NCI-H1092 treated with DMSO at 0.1 percent for 48 hours (cell line): ENCODE measurements at places on chromosomes 7 and 10.

GRCh38 chr7:41110186-41110585, 592.7 kb downstream of the INHBA start:
- no peak for DNase-seq

DNA sequence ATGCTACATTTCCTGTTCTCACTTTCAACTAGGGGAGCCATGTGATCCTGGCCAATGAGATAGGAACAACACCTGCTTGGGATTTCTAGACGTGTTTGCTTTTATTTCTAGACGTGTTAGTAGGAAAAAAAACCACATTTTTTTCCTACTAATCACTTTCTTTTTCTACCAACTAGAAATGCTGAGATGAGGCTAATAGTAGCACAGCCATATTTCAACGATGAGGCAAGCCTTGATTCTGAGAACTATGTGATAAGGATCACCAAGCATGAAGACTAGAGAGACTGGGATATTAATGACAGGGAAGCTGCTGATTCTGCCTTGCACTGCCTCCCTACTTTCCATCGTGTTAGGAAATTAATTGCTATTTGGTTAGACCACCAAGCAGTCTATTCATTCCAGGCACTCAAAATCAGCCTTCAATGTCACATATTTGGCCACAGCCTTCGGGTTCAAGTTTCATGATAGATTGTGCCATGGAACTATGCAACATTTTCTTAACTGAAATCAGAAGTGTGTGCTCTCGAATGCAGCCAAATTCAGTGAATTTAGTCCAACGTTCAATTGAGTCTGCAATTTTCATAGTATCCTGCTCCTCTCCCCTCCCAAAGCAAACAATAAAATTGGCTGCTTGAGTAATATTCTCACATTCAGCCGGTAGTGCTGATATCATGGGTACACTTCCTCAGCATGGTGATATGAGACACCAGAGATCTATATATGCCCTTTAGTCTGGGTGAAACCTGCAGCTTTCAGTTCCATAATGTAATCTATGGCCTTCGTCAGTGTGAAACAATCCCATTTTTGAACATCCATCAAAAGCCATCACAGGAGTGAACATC, 98.1 kb downstream of the GPR37 start:
- no peak for DNase-seq

DNA sequence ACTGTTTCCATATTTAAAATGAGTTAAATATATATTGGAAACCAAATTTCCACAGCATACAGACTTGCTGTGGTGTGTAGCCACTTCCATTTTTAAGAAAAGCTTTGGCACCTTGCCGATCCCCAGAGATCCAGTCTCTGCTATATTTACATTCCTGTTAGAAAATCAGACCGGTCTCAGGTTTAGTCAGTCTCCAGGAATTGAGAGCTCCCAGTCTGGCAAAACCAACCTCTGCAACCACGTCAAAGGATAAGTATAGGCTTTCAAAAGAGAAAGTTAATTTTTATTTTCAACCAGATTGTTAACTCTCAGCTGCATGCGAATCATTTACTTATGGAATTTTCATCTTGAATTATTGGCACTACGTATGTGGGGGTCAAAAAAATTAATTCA, 28.2 kb downstream of the PUS7 start:
- DNase-seq = no peak

- no peak for DNase-seq
These were observed 192.1 kb downstream of the LRMDA start for GRCh38 chr10:75623310-75624093.

GRCh38 chr10:6072215-6072934, 10.2 kb upstream of the IL2RA start:
- no peak for DNase-seq

DNA sequence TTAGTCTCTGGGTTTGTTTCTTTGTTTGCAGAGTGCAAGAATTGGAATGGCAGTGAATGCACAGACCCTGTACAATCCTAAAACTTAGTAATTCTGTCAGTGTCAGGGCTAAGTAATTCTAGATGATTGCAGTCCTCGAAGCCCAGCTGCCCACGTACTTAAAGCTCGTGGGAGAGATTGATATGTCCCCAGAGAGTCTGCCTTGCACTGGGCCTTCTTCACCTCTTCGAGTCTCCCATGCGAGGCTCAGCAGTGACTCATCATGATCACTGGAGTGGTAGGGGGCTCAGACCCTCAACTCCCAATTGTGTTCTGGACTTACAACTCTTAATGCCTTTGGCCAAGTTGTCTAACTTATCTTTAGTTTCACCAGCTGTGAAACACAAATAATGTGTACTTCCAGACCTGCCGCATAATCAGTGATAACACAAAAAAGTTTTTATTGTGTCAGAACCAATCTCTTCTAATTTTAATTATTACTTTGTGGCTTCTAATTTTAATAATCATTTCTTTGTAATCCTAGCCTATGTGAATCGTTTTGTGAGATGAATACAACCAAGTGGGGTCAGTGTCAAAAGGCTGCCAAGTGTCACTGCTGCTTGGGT, 345.6 kb upstream of the LRGUK start:
- no peak for DNase-seq
